ENCODE measurements at places on chromosomes 3 and 15. TPM values are rescaled to one million over a fixed set of nuclear protein-coding genes. Genes with fewer than 3 reads are reported as not detected.

ANKUB1 gene
- not detected for total RNA-seq

B3GALNT1 gene
- 10.6 TPM for total RNA-seq

CHP1 gene
- total RNA-seq: 167 TPM

PRRT3 gene
- 3.6 TPM for total RNA-seq

KCNH8 gene
- not detected for total RNA-seq

Data from glomerular endothelial cell (primary cell).